ENCODE measurements at places on chromosomes 1 and 21.
A peak's percentile ranks its signal among the peaks of the same experiment; 100 is the strongest.

- no peak for DNase-seq
Observed at GRCh38 chr1:94280541-94280940, 43.2 kb upstream of the ARHGAP29 start.

DNA sequence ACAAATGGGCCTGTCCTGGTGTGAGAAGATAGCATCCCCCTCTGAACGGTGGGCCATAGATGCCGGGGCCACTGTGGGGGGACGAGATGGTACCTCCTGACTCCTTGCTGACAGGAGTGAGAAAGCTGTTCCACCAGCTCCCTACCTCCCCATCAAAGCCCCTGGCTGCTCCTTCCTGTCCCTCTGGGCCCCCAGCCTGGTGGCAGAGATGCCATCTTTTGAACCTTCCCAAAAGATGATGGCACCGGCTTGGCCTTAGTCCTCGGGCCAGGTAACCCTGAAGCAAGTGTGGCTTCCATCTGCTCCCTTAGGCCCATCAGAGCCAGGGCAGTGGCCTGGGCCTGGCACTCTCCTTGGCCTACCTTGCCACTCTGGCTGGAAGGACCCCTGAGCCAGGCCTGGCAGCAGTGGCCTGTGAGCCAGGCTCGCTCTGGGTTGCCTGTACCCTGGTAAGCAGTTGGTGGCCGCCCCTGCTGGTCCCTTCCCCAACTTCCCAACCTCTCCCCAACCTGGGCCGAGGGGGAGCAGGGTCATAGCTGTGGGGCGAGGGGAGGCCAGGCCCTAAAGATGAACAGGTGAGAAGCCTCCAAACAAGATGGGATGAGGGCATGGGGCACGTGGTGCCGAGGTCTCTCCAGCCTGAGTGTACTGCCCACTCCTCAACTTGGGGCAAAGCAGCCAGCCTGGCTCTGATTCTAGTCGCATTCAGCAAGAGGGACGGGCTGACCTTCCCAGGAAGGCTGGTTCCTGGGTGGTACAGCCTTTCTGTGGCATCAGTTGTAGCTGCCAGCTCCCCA is 34.7 kb downstream of the ZBTB17 start:
- no peak for DNase-seq

GRCh38 chr1:19769211-19769932 is 30.3 kb downstream of the TMCO4 start:
- DNase-seq: no peak

GRCh38 chr21:43817157-43818086 is 28.0 kb downstream of the RRP1 start:
- peak; percentile 32 for DNase-seq

DNA sequence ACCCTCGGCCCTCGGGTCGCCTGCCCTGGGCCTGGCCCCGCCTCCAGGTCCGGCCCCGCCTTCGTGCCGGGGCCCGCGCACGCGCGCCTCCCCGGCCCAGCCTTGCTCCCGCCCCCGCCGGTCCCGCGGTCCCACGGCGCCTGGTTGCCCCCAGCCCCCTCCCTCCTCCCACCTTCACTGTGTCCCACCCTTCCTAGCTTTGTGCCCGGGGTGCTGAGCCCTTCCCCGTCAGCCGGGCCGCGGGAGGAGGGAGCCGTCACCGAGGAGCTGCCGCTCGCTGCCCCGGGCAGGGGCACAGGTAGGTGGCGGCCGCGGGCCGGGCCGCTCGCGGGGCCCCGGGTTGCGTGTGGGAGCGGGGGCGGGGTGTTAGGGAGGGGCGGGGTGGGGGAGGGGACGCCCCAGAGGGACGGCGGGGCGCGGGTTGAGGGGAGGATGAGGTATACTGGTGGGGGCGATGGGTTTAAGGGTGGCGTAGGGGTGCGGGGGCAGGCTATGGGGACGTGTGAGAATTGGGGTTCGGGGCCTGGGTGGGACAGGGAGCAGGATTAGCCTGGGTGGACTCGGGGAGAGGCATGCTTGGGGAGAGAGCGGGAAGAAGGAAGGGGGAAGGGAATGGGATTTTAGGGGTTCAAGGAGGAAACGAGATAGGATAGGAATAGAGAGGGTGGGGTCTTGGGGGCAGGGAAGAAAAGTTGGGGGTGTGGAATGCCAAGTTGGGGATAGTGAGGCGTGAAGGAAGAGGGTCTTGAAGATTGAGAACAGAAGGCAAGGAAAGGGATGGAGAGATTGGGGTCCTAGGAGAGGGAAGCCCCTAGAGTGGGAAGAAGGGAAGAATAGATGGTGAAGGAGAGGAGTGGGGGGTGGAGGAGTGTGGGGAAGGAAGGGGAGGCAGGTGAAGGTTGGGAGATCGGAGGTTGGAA is at the start of gene LRRC42:
LRRC42 (plus strand) TSS at position 99 of the 920 bp plus-strand sequence. CDS start 5,650 bp downstream, outside the sequence.
- no peak for DNase-seq

- peak; percentile 44 for DNase-seq
Observed at GRCh38 chr1:202291961-202292712, 49.6 kb downstream of the UBE2T start.

- peak; percentile 87 for DNase-seq
Observed at GRCh38 chr1:28602536-28603439, 10.7 kb downstream of the RAB42 start.

- DNase-seq: no peak
Observed at GRCh38 chr1:114648503-114648902, 21.3 kb downstream of the DENND2C start.

DNA sequence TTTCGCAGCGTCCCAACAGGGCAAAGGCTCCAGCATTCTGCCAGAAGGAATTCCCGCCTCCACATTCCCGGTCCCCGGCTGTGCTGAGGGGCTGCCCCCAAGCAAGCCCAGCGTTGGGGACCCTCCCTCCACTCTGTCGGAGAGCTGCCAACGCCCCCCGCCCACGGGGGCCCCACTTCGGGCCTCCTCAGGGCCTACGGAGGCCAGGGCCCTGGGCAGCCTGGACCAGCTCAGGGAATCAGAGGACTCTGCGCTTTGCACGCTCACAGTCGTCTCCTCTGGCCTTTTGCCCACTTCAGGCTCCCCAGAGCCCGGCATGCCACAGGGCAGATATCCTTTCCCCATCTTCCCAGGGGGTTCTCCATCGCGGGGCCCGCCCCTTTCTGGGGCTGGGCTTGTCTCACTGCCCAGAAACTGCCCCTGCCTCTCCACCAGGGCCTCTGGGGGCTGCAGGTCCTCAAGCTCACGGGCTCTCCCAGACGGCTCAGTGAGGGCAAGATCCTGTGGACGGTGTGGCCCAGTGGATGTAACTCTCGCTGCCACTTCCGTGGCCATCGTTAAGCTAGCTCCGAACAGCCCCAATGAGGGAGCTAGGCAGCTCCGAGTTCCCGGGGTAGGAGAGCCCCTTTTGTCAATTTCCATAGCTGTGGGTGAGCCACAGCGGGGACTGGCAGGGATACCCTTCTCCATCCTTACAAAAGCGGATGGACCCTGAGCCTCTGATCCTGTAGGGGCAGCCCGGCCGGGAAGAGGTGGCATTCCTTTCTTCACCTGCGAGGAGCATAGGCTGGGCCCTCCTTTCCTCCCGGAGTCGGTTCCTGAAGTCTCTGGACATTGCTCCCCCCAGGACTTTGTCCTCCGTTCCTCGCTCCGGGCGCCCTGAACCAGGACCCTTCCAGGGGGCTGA is 2.8 kb downstream of the ITPKB start:
- DNase-seq: no peak

- no peak for DNase-seq
Observed at GRCh38 chr1:36728846-36729245, 246.1 kb upstream of the CSF3R start.

All from NCI-H2171 treated with DMSO at 0.1 percent for 48 hours (cell line).